ENCODE measurements at places on chromosomes 3 and 15.
A peak's percentile ranks its signal among the peaks of the same experiment; 100 is the strongest.

GRCh38 chr3:196144383-196145105 is 62.7 kb upstream of the TFRC start:
- DNase-seq: no peak

- DNase-seq: no peak
Measured at GRCh38 chr15:70037292-70037640, 60.5 kb downstream of the TLE3 start.

GRCh38 chr3:51099794-51100535 is 285.1 kb upstream of the MANF start:
- peak; percentile 74 for DNase-seq

GRCh38 chr15:39581793-39582285 is 960 bp downstream of the THBS1 start:
- peak; percentile 55 for DNase-seq

DNA sequence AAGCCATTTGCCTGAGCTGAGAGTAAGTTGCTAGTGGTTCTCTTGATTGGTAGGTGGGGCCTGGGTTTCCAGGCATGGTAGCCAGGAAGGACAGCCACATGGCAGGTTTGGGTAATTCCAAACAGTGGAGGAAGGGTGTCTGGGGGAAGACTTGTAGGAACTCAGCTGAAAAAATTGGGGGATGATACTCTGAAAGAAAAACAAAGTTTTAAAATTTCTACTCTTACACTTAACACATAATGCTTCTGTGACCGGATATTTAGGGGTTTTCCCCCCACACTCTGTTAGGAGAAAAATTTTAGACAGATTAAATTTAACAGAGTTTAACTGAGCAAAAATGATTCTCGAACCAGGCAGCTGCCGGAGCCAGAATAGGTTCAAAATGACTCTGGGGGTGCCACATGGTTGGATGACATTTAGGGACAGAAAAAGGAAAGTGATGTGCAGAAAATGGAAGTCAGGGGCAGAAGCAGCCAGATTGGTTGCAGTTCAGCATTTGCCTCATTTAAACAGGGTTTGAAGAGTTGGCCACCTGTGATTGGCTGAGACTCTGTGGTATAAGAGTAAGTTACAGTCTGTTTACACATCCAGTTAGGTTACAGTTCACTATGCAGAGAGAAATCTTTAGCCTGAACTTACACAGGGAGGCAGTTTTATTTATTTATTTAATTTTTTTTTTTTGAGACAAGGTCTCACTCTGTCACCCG is 8.1 kb downstream of the B2M start:
- DNase-seq: no peak

DNA sequence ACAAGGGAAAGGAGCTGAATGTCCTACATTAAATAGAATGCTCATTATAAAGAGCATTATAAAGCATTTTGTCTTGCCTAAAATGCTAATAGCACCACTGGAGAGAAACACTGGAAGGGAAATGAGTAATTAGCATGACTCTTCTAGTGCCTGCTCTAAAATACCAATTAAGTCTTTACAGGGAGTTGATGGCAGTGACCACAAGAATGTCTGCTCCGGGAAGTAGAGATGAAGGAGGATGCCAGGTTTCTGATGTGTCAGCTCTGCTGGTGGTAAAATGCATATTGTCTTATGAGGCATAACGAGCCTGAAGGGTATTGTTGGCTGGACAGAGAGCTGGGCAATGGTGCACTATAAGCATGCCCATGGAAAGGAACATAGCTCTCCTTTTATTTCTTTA is 49.5 kb downstream of the MYLK start:
- no peak for DNase-seq

DNA sequence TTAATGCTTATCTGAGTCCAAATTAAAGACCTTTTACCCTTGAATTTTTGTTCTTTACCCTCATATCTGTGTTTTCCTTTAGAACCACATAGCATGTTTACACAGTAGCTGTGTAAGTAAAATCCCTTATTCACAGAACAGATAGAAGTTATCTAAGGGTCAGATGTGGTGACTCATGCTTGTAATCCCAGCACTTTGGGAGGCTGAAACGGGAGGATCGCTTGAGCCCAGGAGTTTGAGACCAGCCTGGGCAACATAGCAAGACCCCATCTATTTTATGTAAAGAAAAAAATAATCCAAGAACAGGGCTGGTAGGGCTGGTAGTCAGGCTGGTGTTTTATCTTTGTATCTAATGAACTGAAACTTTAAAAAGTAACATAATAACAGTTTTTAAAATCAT is 23.2 kb downstream of the NXPE3 start:
- DNase-seq: no peak

GRCh38 chr15:60223176-60223575 is 174.6 kb downstream of the ANXA2 start:
- DNase-seq: no peak

DNA sequence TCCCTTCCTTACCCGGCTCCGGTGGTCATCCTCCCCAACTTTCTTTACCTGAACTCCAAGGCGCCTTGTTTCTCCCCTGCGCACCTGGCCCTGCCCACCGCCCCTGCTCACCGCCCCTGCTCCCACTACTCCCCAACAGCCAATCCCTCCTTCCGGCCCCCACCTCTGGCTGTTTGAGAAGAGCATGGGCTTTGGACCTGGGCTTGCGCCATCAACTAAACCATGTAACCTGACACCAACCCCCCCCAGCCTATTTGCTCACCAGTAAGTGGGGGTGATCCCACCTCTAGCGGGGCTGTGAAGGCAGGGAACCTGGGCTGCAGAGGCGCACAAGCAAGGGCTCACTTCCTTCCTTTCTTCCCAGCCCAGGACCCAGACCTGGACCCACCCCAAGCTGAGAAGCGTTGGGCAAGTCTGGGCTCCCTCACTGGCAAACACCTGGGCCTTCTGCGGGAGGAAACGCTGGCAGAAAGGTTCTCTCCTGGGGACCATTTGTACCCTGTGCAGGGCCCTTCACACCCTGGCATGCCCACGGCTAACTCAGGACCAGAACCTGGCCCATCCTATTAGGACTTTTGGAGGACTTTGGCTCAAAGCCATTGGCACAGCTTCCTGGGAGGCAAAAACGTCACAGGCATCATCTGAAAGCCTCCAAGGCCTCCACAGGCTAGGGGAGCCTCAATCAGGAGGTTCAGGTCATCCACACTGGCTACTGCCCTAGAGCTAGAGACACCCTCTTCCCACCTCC is at the start of gene PLXNB1:
TSS of gene PLXNB1 (minus strand) at position 127 of the 748 bp plus-strand sequence. CDS start 5,475 bp downstream, outside the sequence.
- DNase-seq: no peak

- DNase-seq: no peak
Measured at GRCh38 chr3:67462187-67462586, 192.2 kb downstream of the SUCLG2 start.

DNA sequence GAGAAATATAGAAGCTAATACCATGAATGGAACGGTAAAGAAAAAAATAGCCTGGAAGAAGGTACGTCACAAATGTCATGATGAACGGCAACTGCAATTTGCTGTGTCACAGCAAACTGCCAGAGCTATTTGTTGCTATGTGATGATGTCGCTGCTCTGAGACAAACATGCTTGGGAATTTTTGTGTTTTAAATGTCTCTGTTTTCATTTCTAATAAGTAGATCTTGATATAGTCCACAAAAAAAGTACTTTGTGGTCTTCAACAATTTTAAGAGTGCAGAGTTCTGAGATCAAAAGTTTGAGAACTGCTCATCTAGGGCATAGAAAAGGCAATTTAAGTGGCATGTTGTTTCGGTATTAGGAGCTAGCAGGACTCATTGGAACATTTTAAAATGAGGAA is 4.3 kb upstream of the NR1D2 start:
- DNase-seq: no peak

DNA sequence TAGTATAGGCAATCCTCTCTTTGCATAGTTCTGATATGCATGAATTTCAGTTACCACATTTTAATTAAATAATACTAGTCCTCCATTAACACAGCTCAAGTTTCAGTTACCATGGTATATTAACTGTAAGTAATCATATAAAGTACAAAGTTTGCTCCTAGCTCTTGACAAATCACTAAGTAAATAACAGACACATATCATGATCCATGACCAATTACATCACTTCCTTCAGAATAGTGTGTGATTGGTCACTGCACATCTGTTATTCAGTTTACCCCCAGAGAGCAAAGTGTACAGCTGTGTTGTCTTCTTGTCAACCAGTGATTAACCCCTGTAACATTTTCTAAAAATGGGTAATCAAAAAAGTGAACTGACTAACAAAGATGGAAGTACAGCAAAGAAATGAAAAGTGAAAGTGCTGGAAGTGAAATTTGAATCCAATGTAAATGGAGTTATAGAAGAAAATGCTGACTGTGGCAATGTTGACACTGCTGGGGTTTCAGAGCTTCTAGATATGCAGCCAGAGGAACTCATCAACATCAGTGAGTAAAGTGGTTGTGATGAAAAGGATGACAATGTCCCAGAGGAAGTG is 30.2 kb upstream of the LEKR1 start:
- no peak for DNase-seq

DNA sequence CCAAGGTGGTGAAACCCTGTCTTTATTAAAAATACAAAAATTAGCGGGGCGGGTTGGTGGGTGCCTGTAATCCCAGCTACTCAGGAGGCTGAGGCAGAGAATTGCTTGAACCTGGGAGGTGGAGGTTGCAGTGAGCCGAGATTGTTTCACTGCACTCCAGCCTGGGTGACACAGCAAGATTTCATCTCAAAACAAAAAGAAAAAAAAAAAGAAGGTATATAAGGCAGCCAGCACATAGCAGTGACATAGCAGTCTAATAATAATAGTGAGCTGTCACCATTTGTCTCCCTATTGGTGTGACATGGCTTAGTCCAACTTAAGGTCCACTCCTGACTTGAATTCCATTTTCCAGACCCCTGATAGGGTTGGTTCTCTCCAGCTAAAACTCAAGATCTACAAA is 8.8 kb upstream of the LACTB start:
- no peak for DNase-seq
